ENCODE measurements at places on chromosomes 12 and 14. TPM values are rescaled to one million over a fixed set of nuclear protein-coding genes. Genes with fewer than 3 reads are reported as not detected.

NRXN3 gene
- 0.56 TPM for total RNA-seq

DNA sequence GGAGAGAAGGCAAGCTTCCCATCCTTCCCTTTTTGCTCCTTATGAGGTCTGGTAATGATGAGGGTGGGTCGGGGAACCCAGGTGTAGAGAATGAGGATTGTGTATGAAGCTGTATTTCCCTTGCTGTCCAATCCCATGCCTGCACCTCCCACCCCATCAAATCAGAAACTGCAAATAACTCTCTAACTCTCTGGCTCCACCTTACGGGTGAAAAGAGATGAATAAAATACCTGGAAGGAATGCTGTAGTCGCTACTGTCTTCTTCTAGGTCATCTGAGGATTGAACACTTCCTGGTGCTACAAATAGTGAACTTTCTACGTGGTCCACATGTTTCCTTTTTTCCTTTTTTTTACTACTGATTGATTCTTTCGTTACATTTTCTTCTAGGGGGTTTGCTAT is 38.9 kb upstream of the DICER1 start:
- H3K4me1 ChIP-seq = peaks cover 24% of the 10 kb centered on the region
- no peak overlapping the region for H3K27ac ChIP-seq
- no peaks in the 10 kb centered on the region for H3K36me3 ChIP-seq
- H3K27me3 ChIP-seq = no peaks in the 10 kb centered on the region
- DNase-seq = no peak
- no peak overlapping the region for H3K4me3 ChIP-seq

- no peaks in the 10 kb centered on the region for H3K27me3 ChIP-seq
- H3K36me3 ChIP-seq = no peaks in the 10 kb centered on the region
Observed at GRCh38 chr12:109346920-109347319, 780 bp upstream of the MYO1H start.

- no peak for DNase-seq
- no peaks in the 10 kb centered on the region for H3K27me3 ChIP-seq
- H3K4me3 ChIP-seq = no peak overlapping the region
- no peak overlapping the region for H3K27ac ChIP-seq
- no peaks in the 10 kb centered on the region for H3K4me1 ChIP-seq
Observed at GRCh38 chr12:24821691-24822090, 127.2 kb downstream of the BCAT1 start.

GRCh38 chr12:78226763-78227162 is 396.1 kb downstream of the NAV3 start:
- H3K27me3 ChIP-seq = no peaks in the 10 kb centered on the region
- H3K27ac ChIP-seq = no peak overlapping the region
- H3K4me1 ChIP-seq = no peaks in the 10 kb centered on the region
- no peak for DNase-seq
- no peaks in the 10 kb centered on the region for H3K36me3 ChIP-seq

GRCh38 chr12:8461426-8461825 is 5.7 kb downstream of the CLEC6A start:
- H3K27ac ChIP-seq = no peak overlapping the region
- no peaks in the 10 kb centered on the region for H3K36me3 ChIP-seq
- no peaks in the 10 kb centered on the region for H3K27me3 ChIP-seq
- no peaks in the 10 kb centered on the region for H3K4me1 ChIP-seq
- no peak for DNase-seq
- H3K4me3 ChIP-seq = no peak overlapping the region

DNA sequence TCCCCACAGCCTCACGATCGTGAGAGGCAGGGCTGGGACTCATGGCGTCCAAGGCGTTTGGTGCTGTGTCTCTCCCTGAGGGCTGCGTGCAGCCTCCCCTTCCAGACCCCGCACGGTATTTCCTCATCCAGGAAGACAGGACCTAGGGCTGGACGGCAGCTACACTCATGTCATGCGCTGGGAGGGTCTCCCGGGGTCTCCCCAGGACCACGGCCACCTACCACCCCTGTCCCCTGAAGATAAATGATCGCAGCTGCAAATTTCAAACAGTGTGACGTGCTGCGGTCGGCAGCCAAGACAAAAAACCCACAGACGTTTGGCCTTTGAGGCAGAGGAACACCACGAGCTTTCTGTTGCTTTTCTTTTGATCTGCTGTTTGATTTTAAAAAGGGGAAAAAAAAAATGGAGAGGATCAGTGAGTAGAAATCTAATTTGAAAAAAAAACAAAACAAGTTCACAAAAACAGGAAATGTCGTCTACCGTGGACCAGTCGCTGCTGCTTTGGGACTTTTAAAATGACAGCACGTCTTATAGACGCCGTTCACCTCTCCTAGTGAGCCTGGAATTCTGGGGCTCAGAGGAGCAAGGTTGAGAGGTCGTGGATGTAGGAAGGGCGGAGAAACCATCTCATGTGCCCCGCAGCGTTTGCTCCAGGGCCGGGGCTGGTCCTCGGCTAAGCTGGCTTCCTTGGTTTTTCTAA is 237.6 kb downstream of the SLC41A2 start:
- DNase-seq = no peak
- H3K27me3 ChIP-seq = no peaks in the 10 kb centered on the region
- no peak overlapping the region for H3K4me3 ChIP-seq
- peaks cover 18% of the 10 kb centered on the region for H3K4me1 ChIP-seq
- peak overlapping the region; percentile 4 for H3K27ac ChIP-seq
- H3K36me3 ChIP-seq = no peaks in the 10 kb centered on the region

GRCh38 chr12:112182499-112182898 is 57.1 kb downstream of the TRAFD1 start:
- H3K27me3 ChIP-seq = no peaks in the 10 kb centered on the region
- no peak for DNase-seq
- H3K27ac ChIP-seq = no peak overlapping the region

DNA sequence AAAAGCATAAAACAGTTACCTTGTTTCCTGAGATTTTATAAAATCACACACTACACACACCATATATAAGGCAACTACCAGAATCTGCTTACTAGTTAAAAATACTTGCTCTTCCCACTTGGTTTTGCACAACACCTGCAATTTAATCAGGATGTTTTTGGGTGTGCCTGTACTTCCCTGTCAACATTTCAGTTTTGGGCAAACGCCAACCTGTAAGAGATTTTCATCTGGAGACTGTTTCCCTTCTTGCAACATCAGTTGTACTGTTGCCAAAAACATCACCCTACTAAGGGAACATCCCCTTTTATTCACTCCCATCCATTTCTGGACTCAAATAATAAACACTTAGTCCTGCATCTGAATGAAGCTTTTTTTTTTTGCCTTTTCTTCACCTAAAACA is 172.3 kb downstream of the DUSP6 start:
- no peak overlapping the region for H3K4me3 ChIP-seq
- H3K27ac ChIP-seq = no peak overlapping the region
- H3K27me3 ChIP-seq = no peaks in the 10 kb centered on the region
- peak; percentile 4 for DNase-seq

- H3K27ac ChIP-seq = no peak overlapping the region
- no peaks in the 10 kb centered on the region for H3K4me1 ChIP-seq
- DNase-seq = no peak
- no peak overlapping the region for H3K4me3 ChIP-seq
- H3K36me3 ChIP-seq = no peaks in the 10 kb centered on the region
Observed at GRCh38 chr14:30210630-30211029, 283.0 kb upstream of the PRKD1 start.

GRCh38 chr12:15505616-15506015 is 183.3 kb downstream of the PTPRO start:
- H3K4me3 ChIP-seq = no peak overlapping the region
- DNase-seq = no peak
- no peaks in the 10 kb centered on the region for H3K36me3 ChIP-seq
- H3K27ac ChIP-seq = no peak overlapping the region
- H3K27me3 ChIP-seq = no peaks in the 10 kb centered on the region

- no peak overlapping the region for H3K4me3 ChIP-seq
- no peaks in the 10 kb centered on the region for H3K36me3 ChIP-seq
- H3K4me1 ChIP-seq = no peaks in the 10 kb centered on the region
- no peak for DNase-seq
- no peaks in the 10 kb centered on the region for H3K27me3 ChIP-seq
Observed at GRCh38 chr12:13241833-13242488, 45.4 kb downstream of the EMP1 start.

- H3K27ac ChIP-seq = no peak overlapping the region
- H3K27me3 ChIP-seq = no peaks in the 10 kb centered on the region
- DNase-seq = no peak
Observed at GRCh38 chr12:52455821-52456220, 3.9 kb upstream of the KRT6B start.

DNA sequence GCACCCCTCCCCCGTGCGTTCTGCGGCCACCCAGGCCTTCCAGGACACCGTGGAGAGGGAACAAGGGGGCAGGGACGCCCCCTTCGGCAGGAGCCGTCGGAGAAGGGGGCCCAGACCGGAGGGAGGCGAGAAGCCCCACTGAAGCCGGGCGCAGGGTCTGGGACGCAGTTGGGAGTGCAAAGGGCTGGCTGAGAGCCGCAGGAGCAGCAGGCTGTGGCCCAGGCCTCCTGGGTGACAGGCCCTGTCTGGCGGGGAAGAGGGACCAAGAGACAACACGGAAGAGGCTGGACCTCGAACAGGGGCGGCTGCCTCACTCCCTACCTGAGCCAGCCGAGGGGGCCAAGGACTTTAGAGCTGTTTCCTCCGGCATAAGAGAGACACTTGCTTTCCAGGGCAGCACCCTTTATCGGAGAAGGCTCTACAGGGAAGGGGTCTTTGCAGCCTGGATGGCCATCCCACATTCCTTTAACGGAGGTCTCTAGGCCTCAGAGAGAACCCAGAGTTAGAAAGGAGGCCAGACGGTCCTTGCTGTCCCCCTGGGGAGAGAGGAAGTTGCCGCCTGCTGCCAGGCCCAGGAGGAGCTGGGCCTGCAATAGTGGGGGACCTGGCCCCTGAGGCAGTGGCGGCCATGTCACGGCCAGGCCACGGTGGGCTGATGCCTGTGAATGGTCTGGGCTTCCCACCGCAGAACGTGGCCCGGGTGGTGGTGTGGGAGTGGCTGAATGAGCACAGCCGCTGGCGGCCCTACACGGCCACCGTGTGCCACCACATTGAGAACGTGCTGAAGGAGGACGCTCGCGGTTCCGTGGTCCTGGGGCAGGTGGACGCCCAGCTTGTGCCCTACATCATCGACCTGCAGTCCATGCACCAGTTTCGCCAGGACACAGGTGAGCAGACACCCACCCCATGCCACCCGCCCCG is 1.3 kb downstream of the DTX1 start:
- H3K4me3 ChIP-seq = no peak overlapping the region
- H3K4me1 ChIP-seq = peaks cover 13% of the 10 kb centered on the region
- no peaks in the 10 kb centered on the region for H3K36me3 ChIP-seq
- no peak for DNase-seq
- H3K27me3 ChIP-seq = no peaks in the 10 kb centered on the region
- H3K27ac ChIP-seq = no peak overlapping the region

GRCh38 chr14:74906925-74907521 is 16.0 kb downstream of the RPS6KL1 start:
- no peak overlapping the region for H3K27ac ChIP-seq
- peaks cover 17% of the 10 kb centered on the region for H3K4me1 ChIP-seq
- no peaks in the 10 kb centered on the region for H3K27me3 ChIP-seq

GRCh38 chr12:56165369-56165768 is 7.2 kb downstream of the MYL6 start:
- no peak for DNase-seq
- H3K4me1 ChIP-seq = peaks cover 7% of the 10 kb centered on the region
- H3K36me3 ChIP-seq = peaks cover 92% of the 10 kb centered on the region

DNA sequence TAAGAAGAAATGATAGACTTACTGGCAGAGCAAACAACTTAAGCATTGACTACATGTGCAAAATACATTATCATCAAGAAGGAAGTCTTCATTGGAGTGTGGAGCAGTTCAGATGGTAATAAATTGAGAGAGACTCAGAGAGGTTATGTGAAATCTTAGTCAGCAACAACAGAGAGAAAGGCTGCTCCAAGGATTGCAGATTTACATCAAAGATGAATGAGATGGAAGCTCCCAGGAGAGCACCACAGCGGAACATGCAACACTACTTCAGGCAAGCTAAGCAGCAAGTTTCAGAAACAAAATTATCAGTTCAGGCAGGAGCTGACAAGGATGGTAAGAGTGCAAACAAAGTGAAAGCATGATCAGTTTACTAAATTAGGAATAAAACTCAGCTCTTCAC is 882.3 kb downstream of the LRFN5 start:
- no peaks in the 10 kb centered on the region for H3K36me3 ChIP-seq
- H3K27me3 ChIP-seq = no peaks in the 10 kb centered on the region
- no peaks in the 10 kb centered on the region for H3K4me1 ChIP-seq
- H3K27ac ChIP-seq = no peak overlapping the region

- no peaks in the 10 kb centered on the region for H3K27me3 ChIP-seq
- peaks cover 8% of the 10 kb centered on the region for H3K4me1 ChIP-seq
- H3K27ac ChIP-seq = no peak overlapping the region
Observed at GRCh38 chr14:55661029-55661428, 81.0 kb downstream of the KTN1 start.

GRCh38 chr14:34678306-34678705 is 36.1 kb downstream of the CFL2 start:
- H3K27ac ChIP-seq = no peak overlapping the region
- no peaks in the 10 kb centered on the region for H3K27me3 ChIP-seq
- no peak overlapping the region for H3K4me3 ChIP-seq
- no peak for DNase-seq
- H3K36me3 ChIP-seq = no peaks in the 10 kb centered on the region

DNA sequence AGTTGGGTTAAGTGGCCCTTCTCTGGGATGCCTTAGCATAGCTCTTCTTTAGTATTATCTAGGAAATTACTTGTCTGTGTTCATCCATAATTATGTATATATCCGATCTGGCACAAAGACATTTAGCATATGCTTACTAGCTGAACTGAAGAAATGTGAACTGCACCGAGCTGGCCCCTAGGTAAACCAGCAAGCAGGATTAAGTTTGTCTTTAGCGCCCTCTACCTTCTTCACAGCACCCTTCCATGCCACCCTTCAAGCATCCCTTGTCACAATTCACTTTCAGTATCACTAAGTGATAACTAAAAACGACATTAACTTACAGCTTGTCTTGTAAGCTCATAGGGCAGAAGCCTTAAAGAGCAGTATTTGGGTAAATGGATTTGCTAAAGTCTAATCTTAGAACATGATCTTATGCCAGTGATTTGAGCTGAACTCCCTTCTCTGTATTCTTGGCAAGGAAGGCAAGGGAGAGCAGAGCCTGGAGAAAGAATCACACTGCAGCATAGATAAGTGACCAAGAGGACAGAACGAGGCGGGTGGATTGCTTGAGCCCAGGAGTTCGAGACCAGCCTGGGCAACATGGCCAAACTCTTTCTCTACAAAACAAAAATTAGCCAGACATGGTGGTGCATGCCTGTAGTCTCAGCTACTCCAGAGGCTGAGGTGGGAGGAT is 2.6 kb upstream of the HAL start:
- DNase-seq = peak; percentile 45
- H3K4me1 ChIP-seq = no peaks in the 10 kb centered on the region
- no peaks in the 10 kb centered on the region for H3K27me3 ChIP-seq
- no peak overlapping the region for H3K27ac ChIP-seq

Data from thyroid gland (tissue), 4 donors.